ENCODE measurements at places on chromosomes 7 and 10.
A peak's percentile ranks its signal among the peaks of the same experiment; 100 is the strongest.

- DNase-seq: no peak
Observed at GRCh38 chr10:28296023-28296422, 6.8 kb downstream of the MPP7 start.

DNA sequence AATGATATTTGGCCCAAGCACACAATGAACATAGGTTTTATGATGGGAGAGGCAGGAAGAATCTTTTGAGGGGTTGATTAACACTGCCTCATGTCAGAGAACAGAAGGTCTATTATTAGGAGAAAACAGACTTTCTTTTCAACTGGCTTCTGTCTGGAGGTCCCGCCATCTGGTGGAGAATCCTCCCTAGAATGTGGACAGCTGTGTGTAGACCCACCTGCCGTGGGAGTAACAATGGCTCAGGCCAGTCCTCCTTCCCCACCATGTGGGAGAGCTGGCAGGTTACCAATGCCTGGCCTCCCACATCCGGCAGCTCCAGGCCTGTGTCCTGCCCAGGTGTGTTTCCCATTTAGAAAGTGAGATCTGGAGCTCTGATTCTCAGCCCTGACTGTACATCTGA is 70.4 kb upstream of the AOAH start:
- DNase-seq: peak; percentile 46

DNA sequence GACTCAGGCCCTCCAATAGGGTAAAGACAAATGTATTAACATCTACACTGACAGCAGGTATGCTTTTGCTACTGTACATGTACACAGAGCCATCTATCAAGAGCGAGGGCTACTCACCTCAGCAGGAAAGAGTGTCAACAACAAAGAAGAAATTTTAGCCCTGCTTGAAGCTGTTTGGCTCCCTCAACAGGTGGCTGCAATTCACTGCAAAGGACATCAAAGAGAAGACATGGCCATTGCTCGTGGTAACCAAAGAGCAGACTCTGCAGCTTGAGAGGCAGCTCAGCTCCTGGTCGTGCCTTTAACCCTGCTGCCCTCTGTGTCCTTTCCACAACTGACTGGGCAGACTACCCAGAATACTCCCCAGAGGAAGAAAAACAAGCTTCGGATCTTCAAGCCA is 5.1 kb downstream of the AKR1B15 start:
- DNase-seq: no peak

GRCh38 chr10:75015442-75015841 is 96.0 kb upstream of the SAMD8 start:
- no peak for DNase-seq

DNA sequence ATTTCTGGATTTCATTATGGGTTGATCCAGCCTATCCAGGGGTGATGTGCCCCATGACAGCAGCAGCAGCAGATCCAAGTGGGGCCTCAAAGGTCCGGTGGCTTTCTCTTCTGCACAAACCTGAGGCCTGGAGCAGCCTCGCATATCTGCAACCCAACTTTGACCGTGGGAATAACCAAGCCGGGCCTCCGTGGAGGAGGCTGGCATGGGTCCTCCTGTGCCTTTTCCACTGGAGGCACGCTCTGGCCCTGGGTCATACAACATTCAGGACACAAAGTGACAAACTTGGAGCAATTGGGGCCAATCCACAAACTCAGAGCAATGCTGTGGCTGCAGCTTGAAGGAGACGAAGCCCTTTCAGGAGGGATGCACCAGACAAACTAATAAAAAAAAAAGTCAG is 330.0 kb upstream of the MKI67 start:
- DNase-seq: no peak

DNA sequence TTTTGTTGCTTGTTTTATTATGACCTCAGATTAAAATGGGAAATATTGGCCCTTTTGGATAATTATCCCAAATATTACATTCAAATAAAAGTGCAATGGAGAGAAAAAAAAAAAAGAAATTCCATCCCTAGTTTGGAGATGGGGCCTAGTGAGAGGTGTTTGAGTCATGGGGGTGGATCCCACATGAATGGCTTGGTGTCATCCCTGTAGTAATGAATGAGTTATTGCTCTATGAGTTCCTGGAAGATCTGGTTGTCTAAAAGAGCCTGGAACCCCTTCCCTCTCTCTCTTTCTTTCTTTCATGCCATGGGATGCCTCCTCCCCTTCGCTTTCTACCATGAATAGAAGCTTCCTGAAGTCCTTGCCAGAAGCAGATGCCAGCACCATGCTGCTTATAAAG is 44.3 kb downstream of the MSRB2 start:
- DNase-seq: no peak

- no peak for DNase-seq
Observed at GRCh38 chr10:98848361-98848760, 387.3 kb downstream of the HPSE2 start.

GRCh38 chr7:26567266-26567665 is 275.6 kb downstream of the SNX10 start:
- DNase-seq: peak; percentile 19
